ENCODE measurements at places on chromosomes 7 and 10.

- DNase-seq = no peak
Observed at GRCh38 chr10:5522913-5523560, 1.7 kb upstream of the CALML3 start.

GRCh38 chr10:19993714-19994315 is 177.6 kb downstream of the PLXDC2 start:
- no peak for DNase-seq

GRCh38 chr7:133947458-133948254 is 179.5 kb upstream of the LRGUK start:
- DNase-seq = no peak

DNA sequence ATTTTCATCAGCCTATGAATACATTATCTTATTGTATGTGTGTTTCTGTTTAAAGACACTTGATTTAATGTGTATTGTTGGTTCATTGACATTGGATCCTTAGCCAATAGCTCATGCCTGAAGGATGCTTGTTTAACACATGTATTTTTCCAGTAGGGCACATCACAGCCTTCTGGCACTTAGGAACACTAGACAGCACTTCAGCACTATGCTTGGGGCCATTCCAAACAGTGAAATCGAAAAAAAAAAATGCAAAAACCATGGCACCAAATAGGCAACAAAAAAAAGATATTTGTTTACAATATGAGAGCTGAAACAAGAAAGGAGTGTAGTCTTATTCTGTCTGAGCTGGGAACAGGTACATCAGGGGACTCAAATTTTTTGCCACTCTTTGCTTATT is 262.8 kb downstream of the SLC25A13 start:
- no peak for DNase-seq

- peak; percentile 70 for DNase-seq
Observed at GRCh38 chr7:128409596-128410450, at the start of gene IMPDH1. TSS of gene IMPDH1 (minus strand) at chr7:128409982. CDS start at chr7:128409901, 81 bp downstream.

DNA sequence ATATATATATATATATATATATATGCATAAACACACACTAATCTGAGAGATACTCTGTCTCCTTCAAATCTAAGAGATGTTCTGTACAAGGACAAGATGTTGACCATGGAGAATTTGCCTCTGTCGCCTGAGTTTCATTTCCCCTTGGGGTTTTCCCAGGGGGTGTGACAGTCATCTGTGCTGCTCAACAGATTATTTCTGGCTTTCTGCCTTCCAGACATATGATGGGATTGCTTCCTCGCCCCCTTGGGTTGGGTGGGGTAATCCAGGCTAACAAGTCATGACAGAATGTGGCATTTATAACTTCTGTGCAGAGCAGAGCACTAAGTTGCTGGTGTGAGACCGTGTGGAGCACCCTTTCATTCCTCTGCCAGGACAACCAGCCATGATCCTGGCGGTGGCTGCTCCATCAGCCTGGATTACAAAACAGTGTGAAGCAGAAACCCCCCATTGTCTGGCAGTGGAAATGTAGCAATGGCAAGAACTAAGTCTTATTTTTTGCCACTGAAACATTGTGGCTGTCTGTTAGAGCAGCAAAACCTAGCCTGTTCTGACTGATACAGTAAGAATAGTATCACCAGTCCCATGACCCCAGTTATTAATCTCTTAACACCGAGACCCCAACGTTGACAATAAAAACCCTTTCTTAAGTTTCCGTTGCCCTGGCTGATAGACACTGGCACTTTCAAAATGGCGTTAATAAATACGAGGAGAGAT is 13.7 kb upstream of the USP6NL start:
- peak; percentile 73 for DNase-seq

- no peak for DNase-seq
Observed at GRCh38 chr7:55365205-55365674, at the start of gene LANCL2. TSS of gene LANCL2 (plus strand) at chr7:55365337. CDS start at chr7:55366026, 689 bp downstream.

Data from GM12865 (cell line).